ENCODE measurements at places on chromosomes 5 and 9.
A peak's percentile ranks its signal among the peaks of the same experiment; 100 is the strongest.

- DNase-seq, result no peak
Measured at GRCh38 chr9:77841739-77842386, 189.7 kb downstream of the GNAQ start.

GRCh38 chr9:764105-764524 is 77.4 kb upstream of the DMRT1 start:
- peak; percentile 63 for DNase-seq

GRCh38 chr5:6914347-6914746 is 201.1 kb downstream of the TENT4A start:
- no peak for DNase-seq

DNA sequence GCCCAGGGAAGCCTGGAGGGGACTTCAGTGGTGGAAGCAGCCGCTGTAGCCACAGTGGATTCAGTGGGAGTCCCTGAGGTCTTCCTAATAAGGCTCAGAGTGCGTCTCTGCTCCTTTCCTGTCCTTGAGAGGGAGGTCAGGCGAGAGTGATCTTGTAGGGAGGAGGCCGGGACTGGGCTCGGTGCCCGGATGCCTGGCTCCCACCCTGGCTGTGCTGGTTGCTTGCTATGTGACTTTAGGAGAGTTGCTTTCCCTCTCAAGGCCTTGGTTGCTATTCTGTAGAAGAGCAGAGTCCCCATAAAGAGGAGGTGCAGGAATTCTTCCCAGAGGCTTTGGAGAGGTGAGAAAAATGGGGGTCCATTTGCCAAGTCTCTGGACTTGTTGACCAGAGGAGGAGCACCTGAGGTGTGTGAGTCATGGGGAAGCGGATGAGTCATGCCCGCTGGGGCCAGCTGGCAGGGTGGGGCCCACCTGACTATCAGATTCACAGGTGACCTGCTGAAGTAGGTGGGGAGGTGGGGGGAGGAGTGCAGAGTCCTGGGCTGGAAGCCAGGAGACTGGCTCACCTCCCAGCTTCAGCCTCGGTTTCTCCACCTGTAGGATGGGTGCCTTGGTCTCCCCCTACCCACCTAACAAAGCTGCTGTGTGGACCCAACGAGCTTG is 13.8 kb downstream of the GSN start:
- DNase-seq, result no peak

GRCh38 chr9:128685636-128686489 is 3.2 kb upstream of the SET start:
- DNase-seq, result no peak

- no peak for DNase-seq
Measured at GRCh38 chr9:120857902-120858301, 15.2 kb upstream of the PSMD5 start.

- DNase-seq, result no peak
Measured at GRCh38 chr9:95224376-95225019, 93.0 kb downstream of the FANCC start.

- no peak for DNase-seq
Measured at GRCh38 chr5:139670369-139671095, 22.4 kb downstream of the CXXC5 start.

DNA sequence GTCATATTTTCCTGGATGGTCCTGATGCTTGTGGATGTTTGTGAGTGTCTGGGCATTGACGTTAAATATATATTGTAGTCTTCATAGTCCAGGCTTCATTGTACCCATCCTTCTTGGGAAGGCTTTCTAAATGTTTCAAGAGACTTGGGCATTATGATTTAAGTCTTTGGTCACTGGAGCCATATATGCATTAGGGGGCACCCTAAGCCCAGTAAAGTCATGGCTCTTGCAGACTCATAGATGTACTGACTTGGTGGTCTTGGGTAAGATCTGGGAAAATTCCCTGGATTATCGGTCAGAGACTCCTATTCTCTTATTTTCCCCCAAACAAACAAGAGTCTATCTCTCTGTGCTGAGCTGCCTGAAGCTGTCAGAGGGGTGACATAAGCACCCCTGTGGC is 271.1 kb downstream of the TRIM36 start:
- DNase-seq, result no peak

GRCh38 chr5:38556088-38556598 is 303 bp downstream of the LIFR start:
- DNase-seq, result no peak

- no peak for DNase-seq
Measured at GRCh38 chr9:109593612-109594011, 95.5 kb upstream of the PTPN3 start.

GRCh38 chr5:79062436-79062835 is 7.0 kb downstream of the DMGDH start:
- DNase-seq, result peak; percentile 32

DNA sequence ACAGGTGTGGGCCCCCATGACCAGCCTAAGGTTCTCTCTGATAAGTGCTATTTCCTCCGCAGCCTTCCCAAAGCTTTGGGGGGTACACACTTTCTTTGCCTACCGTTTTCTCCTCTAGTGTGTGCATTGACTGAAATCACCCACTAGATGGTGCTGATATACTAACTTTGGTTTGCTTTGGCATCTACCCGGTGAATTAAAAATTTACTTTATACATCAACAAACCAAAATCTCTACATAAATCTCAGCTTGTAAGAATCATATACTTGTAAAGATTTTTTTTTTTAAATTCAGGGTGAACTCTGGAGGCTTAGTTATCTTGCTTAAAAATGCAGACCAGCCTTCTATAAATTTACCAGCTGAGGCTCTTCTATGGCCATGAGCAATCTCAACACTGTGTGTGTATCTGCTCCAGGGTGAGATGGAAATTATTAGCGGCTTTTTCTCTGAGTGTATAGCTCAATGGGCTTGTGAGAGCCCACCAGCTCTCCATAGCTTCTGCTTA is 475.7 kb upstream of the TNC start:
- no peak for DNase-seq

DNA sequence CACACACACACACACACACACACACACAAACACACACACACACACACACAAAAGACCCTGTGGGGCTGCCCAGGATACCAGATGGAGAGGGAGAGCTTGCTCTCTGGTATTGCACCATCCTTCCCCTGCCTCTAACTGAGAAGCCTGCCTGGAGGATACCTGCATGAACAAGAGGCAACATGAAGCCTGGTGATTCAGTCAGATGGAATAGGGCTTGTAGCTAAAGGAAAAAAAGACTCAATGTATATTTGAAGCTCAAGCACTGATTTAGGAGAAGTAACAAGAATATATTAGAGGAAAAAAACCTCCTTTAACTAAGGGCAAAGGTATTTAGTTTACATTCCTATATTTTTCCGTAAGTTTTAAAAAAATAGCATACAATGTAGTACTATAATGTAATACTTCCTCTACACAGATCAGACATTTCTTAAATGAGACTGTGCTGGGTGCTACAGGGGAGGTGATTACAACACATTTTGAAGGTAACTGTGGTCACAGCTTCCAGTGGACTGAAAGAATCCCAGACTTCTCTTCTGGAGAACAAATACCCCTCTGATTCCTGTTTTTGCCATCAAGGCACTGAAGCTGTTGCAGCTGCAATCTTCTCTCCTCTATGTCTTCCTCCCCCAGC is 169.3 kb downstream of the DCP2 start:
- no peak for DNase-seq

GRCh38 chr5:177358370-177358819 is 671 bp downstream of the RGS14 start:
- no peak for DNase-seq

GRCh38 chr5:122124766-122125165 is 4.6 kb upstream of the ZNF474 start:
- DNase-seq, result no peak

DNA sequence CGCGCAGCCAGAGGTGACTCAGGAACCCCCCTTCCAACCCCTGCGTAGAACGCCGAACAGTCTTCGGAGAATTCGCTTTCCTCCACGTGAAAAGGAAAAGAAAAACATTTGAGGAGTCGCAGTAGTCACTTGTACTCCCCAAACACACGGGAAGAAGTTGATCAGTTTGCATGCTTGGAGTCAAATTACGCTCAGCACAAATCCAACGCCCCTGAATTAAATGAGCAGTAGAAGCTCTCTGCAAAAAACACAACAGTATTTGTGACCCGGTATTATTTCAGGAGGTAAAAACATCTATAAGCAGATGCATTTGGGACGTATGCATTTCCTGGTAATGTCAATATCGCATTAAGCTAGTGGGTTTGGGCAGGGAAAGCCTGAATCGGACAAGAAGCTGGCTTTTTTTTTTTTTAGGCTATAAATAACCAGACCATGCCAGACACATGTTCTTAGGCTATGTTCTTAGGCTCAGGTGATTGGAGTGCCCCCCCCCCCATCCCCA is 854 bp upstream of the ARL15 start:
- no peak for DNase-seq

DNA sequence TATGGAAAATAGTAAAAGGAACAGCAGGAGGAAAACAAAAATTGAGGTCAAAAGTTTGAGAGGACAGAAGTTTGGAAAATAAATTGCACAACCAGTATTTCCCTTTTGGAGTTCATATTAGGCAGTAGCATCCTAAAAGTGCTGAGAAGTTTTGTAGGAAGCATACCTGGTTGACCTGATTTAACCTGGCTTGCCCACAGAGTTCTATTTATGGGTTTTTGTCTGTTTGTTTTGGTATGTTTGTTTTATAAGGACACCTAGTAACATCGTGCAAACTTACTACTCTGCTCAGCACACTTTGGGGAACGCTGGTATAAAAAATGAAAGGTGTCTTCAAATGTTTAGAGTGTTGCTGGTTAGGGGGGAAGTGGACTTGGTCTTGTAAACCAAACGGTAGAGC is 15.1 kb downstream of the ADRB2 start:
- no peak for DNase-seq

- peak; percentile 80 for DNase-seq
Measured at GRCh38 chr9:129703667-129704355, 38.4 kb downstream of the PRRX2 start.

- DNase-seq, result no peak
Measured at GRCh38 chr5:82873452-82873851, 203.7 kb downstream of the TMEM167A start.

DNA sequence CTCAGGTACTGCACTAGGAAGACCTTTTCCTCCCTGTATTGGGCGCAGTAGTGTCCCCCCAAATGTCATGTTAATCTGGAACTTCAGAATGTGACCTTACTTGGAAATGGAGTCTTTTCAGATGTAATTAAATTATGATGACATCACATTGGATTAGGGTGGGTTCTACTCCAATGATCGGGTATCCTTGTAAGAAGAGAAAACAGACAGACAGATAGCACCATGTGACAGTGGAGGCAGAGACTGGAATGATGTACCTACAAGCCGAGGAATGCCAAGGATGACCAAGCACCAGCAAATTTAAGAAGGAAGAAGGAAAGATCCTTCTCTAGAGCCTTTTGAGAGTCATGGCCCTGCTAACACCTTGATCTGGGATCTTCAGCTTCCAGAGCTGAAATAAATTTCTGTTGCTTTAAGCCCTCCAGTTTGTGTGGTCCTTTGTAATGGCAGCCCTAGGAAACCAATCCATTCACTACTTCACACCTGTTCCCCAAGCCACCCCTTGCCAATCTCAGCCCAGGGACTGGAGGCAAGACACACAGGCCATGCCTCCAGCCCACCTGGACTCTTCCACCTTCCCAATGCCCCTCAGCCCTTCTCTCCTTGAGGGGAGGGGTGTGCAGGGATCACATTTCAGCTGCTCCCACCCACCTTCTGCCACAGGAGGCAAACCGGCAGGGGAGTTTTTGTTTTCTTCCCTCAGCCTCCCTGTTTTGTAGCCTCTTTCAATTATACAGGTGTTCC is 1.6 kb downstream of the CCNJL start:
- DNase-seq, result no peak

DNA sequence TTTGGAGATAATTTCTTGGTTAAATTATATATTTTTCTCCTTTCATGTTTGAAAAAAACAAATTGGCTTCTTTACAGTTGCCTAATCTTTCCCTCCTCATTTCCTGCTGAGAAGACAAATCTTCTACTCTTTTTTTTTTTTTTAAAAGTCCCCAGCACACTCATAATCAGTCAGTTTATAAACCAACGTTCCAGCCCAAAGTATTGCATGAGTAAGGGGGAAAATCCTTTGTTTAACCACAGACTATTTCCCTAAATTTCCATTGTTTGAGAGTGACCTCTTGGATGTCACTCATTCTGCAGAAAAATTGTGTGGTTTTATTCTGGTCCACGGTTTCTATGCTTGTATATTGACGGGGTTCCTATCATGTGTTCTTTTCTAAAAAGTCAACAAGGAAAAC is 55.1 kb upstream of the TLR4 start:
- DNase-seq, result no peak

DNA sequence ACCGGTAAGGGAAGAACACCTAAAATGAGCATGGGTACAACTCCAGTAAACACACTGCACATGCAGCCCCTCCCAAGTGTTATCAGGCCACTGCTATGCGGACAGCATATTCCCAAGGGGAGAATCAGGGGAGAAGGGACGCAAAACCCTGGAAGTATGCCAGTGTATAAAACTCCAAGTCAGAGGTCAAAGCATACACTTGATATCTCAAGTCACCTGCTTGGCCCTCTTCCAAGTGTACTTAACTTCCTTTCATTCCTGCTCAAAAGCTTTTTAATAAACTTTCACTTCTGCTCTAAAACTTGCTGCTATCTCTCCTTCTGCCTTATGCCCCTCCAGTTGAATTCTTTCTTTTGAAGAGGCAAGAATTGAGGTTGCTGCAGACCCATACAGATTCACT is 408.1 kb downstream of the HTR1A start:
- DNase-seq, result no peak

- no peak for DNase-seq
Measured at GRCh38 chr9:128929560-128929959, 8.8 kb downstream of the PHYHD1 start.

GRCh38 chr5:146514575-146514974 is 1.4 kb downstream of the GPR151 start:
- no peak for DNase-seq

DNA sequence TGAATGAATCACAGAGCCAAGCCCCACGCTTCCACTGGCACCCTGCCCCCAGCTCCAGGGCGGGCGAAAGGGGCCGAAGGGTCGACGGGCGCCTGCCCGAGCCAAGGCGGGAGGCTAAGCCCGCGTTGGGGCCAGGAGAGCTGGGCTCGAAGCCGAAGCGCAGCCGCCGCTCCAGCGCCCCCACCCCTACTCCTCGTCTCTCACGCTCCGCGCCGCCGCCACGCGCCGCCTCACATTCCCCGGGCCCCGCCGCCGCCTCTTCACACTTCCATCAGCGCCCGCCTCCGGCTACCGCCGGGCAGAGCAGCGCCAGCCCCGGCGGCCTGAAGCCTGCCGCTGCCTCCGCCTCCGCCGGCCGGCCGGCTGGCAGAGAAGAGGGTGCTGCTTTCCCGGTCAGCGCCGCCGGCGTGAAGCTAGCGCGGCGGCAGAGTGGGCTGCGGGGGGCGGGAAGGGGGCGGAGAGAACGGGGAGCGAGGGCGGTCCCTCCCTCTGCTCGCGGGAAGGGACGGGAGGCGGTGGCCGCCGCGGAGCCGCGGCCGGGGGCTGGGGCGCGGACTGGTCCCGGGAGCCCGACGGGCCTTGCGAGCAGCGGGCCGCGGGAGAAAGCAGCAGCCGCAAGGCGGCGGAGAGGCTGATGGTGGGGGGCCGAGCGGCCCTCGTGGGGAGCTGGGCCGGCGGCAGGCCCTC is at the start of gene HOMER1:
TSS of gene HOMER1 (minus strand) at position 431 of the 687 bp plus-strand sequence. CDS start 1,360 bp downstream, outside the sequence.
- peak; percentile 93 for DNase-seq

Data from right hindlimb (tissue), 1 donor.